Stimulated activated CD8-positive, alpha-beta memory T cell treated with anti-CD3 and anti-CD28 coated beads, Interleukin-15, amount 100 ng/mL, for 24 hours (primary cell): ENCODE measurements at places on chromosomes 12 and 14.

DNA sequence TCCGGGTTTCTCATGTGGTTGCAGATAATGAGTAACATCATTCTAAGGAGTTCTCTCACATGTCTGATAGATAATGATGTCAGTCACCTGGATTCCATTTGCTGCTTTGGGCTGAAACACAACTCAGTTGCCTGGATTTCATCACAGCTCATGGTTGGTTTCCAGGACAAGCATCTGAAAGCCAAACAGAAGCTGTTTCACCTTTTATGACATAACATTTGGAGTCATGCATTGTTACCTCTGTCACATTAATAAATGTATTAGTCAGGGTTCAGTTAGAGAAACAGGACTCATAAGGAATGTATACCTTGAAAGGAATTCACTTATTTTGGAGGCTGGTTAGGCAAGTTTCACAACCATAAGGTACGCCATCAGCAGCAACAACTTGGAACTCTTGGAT, 251.9 kb upstream of the ATXN7L3B start:
- DNase-seq = no peak

DNA sequence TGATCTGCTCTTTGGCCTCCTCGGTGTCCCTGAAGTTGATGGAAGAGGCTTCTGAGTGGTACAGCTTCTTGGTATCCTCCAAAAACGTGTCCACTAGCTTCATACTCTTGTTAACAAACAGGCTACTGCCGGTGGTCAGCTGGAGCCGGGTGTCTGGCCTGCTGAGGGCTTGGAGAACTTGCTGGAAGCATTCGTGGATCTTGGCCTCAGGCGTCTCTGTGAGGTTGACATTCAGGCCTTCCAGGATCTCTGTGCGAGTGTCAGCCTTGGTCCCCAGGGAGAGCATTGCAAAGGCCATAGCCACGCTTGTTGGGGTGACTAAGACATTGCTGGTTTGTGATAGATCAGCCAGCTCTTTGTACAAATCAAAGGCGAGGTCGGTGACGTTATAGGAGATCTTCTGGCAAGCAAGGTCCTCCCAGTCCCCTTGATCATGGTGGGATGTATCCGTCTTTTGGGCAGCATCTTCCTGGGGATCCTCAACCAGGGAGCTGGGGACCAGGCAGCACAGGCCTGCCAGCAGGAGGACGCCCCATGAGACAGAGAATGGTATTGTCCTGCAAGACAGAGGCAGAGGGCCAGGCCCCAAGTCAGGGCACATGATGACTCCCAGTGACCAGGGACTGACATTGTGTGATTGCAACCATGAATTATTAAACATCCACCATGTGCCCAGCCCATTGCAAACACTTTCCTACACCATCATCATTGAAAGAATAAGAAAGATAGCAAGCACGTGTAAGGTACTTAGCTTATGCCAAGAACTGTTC, 22.1 kb downstream of the SERPINA1 start:
- no peak for DNase-seq

GRCh38 chr14:76109087-76109880, 42.4 kb upstream of the GPATCH2L start:
- DNase-seq = no peak

DNA sequence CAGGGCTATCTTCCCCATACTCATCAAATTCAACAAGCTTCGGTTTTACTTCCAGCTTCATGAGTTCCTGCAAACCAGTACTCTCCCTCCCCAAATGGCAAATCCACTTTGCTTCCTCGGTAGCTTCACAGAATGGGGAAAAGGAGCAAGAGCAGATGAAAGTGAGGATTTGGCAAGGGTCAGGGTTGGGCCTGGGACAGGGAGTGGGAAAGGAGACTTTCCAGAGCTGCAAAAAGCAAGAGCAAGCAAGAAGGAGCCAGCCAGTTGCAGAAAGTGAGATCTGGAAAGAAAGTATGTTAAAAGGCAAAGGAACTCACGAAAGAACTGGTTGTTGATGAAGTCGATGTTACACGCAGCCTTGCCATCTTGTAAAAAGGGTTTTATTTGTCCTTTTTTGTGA, 522.8 kb upstream of the TBX3 start:
- no peak for DNase-seq

- DNase-seq = no peak
Observed at GRCh38 chr14:90177539-90178189, 78.7 kb upstream of the PSMC1 start.
